Astrocyte of the cerebellum (primary cell): ENCODE measurements at places on chromosomes 6 and 20.
A peak's percentile ranks its signal among the peaks of the same experiment; 100 is the strongest.

GRCh38 chr20:52899041-52899608, 73.0 kb upstream of the TSHZ2 start:
- DNase-seq, result no peak

DNA sequence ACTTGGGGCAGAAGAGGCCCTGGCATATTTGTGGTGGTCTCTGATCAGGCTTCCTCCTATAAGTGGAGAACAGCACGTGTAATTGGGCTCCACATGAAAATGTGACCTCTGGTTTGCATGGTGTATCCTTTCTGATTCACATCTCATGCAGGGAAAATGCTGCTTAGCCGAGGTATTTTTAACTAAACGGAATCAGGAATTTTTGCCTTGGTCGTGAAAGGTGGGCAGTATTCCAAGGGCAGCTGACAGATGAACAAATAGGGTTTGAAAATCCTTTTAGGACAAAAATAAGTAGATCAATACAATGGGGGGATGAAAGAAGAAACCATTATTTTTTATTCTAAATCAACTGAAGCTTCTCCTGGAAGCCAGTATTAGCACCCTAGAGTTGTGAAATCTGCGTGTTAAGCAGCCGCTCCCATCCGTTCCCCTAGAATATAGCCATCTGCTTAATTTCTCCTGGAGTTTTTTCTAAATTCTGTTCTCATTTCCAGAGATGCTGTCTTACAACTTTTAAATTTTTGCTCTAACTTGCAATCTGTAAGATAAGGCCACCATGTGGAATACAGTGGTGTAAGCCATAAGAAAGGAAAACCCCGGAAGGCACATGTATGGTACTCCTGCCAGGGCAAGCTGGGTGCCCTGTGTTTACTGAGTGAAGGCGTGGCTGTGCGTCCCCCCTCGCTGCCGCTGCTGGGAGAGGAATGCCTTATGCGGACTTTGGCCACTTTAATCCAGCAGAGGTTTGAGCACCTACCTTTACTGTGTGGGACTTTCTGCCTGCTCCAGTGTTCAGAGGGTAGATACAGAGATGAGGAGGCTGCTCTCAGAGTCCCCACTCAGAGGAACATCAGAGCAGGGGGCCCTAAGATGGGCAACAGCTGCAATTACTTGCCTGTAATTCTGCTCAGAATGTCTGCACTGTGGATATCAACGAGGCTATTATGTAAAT, 52.4 kb downstream of the SYNJ2 start:
- DNase-seq, result no peak

GRCh38 chr6:46772762-46773161, 20.4 kb upstream of the MEP1A start:
- no peak for DNase-seq

- DNase-seq, result no peak
Measured at GRCh38 chr6:6483168-6483567, 105.4 kb upstream of the LY86 start.

GRCh38 chr6:108120311-108120710, 45.5 kb upstream of the NR2E1 start:
- DNase-seq, result no peak

GRCh38 chr20:44601801-44602204, 19.4 kb downstream of the PKIG start:
- DNase-seq, result peak; percentile 77

GRCh38 chr6:112760831-112761230, 413.7 kb downstream of the RFPL4B start:
- no peak for DNase-seq
